ENCODE measurements at places on chromosomes 4 and X. TPM values are rescaled to one million over a fixed set of nuclear protein-coding genes. Genes with fewer than 3 reads are reported as not detected.

DNA sequence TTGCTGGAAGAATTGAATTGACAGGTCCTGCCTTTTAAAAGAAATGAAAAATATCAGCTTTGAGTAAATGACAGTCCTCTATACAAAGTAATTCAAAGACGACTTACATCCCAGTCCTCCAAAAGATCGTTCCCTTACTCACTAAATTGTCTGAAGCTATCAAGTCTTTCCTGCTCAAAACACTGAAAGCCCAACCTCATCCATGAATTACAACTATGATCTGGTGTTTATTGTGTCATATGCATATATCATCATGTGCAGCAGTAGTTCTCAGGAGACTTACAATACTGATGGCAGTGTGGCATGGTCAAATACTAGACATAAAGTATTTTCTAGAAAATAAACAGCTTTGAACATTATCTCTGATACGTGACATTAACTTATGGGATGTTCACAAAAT, 97.8 kb downstream of the PDGFC start:
- no peak for DNase-seq
- H3K36me3 ChIP-seq: no peaks in the 10 kb centered on the region
- H3K4me1 ChIP-seq: no peaks in the 10 kb centered on the region
- H3K27ac ChIP-seq: no peak overlapping the region
- H3K4me3 ChIP-seq: no peak overlapping the region
- no peaks in the 10 kb centered on the region for H3K27me3 ChIP-seq

F8A2 gene
- not detected for total RNA-seq

DNA sequence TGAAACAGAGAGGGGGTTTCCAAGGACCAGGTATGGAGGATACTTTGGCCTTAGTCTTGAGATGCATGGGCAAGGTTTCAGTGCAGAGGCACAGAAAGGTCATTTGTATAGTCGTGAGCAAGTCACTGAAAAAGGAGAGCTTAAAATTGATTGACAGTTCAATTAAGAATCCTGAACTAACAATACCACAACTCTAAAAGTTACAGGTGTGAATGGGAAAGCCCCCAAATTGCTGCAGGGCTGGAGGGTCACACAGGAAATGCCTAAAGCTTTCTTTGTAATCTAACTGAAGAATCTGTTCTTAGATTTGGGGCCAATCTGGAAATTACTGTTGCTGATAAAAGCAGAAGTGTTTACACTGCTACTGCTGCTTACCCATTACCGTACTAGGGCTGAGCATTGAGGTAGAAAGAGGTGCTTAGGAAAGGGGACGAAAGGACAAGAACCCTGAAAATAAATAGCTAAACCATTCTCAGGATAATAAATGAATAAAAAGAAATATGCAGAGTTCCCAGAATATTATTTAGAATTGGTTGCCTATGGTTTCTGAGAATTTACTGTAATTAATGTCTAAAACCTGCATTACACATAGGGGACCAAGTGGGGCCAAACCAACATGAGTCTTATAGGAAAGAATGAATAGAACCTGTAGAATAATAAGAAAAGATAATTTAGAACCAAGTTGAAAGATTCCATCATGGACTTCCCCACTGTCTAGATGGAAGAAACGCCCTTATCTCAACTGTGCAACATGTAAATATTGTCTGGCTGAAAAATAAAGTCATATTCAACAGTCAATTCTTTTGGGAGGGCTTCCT, 91.9 kb upstream of the PPP1R2C start:
- H3K4me3 ChIP-seq: no peak overlapping the region
- no peak for DNase-seq
- H3K27ac ChIP-seq: no peak overlapping the region
- H3K27me3 ChIP-seq: no peaks in the 10 kb centered on the region

GRCh38 chr4:139241086-139241783, 38.8 kb downstream of the MGARP start:
- H3K27me3 ChIP-seq: no peaks in the 10 kb centered on the region
- DNase-seq: no peak
- no peak overlapping the region for H3K4me3 ChIP-seq
- peaks cover 17% of the 10 kb centered on the region for H3K4me1 ChIP-seq

PWWP3B gene
- total RNA-seq: 1.2 TPM

WAS gene
- total RNA-seq: 2.4 TPM

DNA sequence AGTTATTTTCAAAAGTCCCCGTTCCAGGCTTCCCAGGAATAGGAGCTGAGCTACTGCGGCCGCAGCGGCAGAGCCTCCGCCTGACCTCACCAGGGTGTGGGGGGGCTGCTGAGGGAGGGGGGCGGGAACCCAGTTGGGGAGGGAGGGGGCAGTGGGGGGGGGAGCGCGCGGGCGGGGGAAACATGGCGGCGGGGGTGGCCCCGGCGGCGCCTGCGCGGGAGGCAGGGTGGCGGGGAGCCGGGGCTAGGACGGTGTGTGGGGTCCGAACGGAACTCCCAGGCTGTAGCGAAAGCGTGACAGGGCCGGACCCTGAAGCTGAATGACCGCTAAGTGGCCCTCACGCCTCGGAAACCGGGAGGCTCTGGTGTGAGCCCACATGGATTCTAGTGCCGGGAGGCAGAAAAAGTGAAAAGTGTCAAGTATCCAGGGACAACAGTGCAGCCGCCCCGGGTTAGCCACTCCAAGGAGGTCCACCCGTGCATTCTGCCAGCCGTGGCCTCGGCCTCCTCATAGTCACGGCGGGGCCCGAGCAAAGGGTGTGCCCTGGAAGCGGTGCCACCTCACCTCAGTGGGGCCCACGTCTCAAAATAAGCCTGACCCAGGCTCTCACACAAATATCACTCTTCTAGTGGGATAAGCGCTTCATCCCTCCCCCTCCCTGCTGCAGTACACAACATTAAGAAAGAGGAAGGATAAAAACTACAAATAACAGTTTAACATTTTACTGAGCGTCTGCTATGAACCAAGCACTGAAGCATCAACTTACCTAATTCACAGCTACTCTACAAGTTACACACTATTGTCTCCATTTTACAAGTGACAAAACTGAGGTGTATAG, at the start of gene KLHL13:
TSS of gene KLHL13 (minus strand) at position 98 of the 838 bp plus-strand sequence. CDS start 88,337 bp downstream, outside the sequence.
- peaks cover 8% of the 10 kb centered on the region for H3K4me1 ChIP-seq
- H3K27ac ChIP-seq: peak within 1 kb of the TSS; percentile 82
- peak within 1 kb of the TSS; percentile 59 for H3K4me3 ChIP-seq
- H3K36me3 ChIP-seq: no peaks in the 10 kb centered on the region
- no peaks in the 10 kb centered on the region for H3K27me3 ChIP-seq

DNA sequence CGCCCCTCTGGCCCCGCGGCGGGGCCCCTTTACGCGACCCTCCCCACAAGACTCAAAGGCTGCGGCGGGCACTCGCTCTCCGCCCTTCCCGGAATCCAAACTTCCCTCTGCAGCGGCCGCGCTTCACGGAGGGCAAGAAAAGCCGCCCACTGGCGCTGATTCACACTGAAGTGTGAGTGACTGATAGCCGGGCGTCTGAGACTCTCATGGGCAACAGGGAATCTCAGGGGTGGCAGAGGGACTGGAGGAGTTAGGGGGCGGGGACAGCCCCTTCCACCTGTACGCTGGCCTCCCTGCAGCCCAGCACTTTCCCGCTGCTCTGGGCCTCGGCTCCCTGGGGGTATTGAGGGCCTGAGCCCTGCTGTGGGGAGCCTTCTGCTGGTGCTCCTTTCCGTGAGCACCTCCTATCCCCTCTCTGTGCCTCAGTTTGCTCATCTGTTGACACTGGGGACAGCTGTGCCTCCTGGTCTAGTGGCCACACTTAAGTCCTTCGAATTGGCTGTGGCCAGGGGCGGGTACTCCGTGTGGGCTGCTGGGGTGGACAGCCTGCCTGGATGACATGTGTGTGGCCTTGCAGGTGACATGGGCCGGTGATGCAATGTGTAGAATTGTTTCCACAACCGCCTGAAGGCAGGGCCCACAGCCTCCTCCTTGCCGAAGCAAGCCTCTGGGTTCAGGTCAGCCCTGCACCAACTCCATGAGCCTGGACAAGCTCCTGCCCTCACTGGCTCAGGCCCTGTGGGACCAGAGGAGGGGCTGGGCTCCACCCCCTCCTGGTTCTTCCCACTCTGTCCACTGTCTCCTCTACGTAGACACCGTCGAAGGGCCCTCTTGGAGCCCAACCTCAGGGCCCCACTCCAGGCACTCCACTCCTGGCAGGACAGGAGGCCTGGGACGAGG, 951 bp downstream of the SH3BP2 start:
- H3K4me3 ChIP-seq: peak overlapping the region; percentile 58
- no peaks in the 10 kb centered on the region for H3K27me3 ChIP-seq

GRCh38 chr4:2361366-2362265, 56.8 kb downstream of the ZFYVE28 start:
- H3K27me3 ChIP-seq: no peaks in the 10 kb centered on the region
- peak overlapping the region; percentile 59 for H3K27ac ChIP-seq
- no peaks in the 10 kb centered on the region for H3K36me3 ChIP-seq
- no peak overlapping the region for H3K4me3 ChIP-seq
- no peak for DNase-seq
- H3K4me1 ChIP-seq: peaks cover 36% of the 10 kb centered on the region

JAKMIP1 gene
- total RNA-seq: not detected

DNA sequence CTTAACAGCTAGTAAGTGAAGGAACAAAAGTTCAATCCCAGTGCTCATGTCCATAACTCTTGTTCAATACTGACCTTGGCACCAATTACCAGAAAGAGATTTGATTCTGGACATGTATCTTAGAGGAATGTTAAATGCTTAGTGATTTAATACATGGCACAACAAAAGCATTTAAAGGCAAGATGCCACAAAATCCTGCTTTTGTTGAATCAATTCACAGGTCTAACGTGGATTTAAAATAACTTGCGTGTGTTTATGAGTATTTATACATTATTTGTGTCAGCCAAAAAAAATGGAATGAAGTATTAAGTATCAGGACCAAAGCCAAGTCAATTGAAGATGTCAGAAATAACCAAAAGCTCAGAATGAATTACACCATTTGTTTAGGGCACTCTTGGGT, 85.4 kb upstream of the GIMD1 start:
- no peak overlapping the region for H3K4me3 ChIP-seq
- H3K4me1 ChIP-seq: no peaks in the 10 kb centered on the region
- H3K27ac ChIP-seq: no peak overlapping the region
- DNase-seq: no peak
- no peaks in the 10 kb centered on the region for H3K27me3 ChIP-seq

GPR50 gene
- total RNA-seq: not detected

SPARCL1 gene
- total RNA-seq: 710 TPM

TFE3 gene
- total RNA-seq: 42.0 TPM

DNA sequence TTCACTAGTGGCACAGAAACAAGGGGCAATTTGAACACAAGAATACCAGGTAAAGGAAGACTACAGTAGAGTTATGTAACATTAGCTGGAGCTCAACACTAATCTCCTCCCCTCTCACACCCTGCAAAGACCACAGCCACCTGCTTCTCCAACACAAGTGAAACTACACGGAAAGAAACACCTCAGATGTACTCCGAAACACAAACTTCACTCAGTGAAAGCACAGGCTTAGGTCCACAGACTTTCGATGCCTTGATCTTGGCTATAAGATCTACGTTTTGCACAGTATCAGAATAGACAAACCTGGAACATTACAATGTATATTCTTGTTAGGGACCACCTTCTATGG, 7.6 kb downstream of the ACSL1 start:
- H3K4me3 ChIP-seq: no peak overlapping the region
- H3K4me1 ChIP-seq: peaks cover 22% of the 10 kb centered on the region
- DNase-seq: no peak
- H3K36me3 ChIP-seq: no peaks in the 10 kb centered on the region
- peak overlapping the region; percentile 39 for H3K27ac ChIP-seq

DNA sequence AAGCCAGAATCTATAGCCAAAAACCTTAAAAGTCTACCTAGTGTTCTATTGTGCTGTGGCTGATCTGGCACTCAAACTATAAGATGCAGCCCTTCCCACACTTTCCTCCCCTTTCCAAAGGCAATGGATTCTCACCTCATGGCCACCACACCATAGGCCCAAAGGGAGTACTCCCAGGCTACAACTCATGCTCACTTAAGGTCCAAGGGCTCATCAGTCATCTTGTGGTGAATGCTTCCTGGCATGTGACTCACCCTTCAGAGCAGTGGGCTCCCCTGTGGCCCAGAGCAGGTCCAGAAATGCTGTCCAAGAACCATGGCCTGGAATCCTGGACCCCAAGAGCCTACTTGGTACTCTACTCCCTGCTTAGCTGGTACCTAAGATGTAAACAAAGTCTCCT, 181.0 kb downstream of the CHRDL1 start:
- no peak overlapping the region for H3K27ac ChIP-seq
- DNase-seq: no peak
- H3K4me3 ChIP-seq: no peak overlapping the region
- H3K27me3 ChIP-seq: no peaks in the 10 kb centered on the region
- no peaks in the 10 kb centered on the region for H3K36me3 ChIP-seq
- no peaks in the 10 kb centered on the region for H3K4me1 ChIP-seq

MORF4L2 gene
- 262 TPM for total RNA-seq

- no peaks in the 10 kb centered on the region for H3K36me3 ChIP-seq
- H3K4me1 ChIP-seq: no peaks in the 10 kb centered on the region
- H3K27ac ChIP-seq: no peak overlapping the region
- no peak overlapping the region for H3K4me3 ChIP-seq
- H3K27me3 ChIP-seq: no peaks in the 10 kb centered on the region
- peak; percentile 11 for DNase-seq
These were observed 3.0 kb downstream of the BMP15 start for GRCh38 chrX:50913520-50913919.

GRCh38 chrX:51456814-51457213, 39.6 kb downstream of the NUDT11 start:
- no peaks in the 10 kb centered on the region for H3K4me1 ChIP-seq
- DNase-seq: no peak
- no peak overlapping the region for H3K4me3 ChIP-seq
- no peaks in the 10 kb centered on the region for H3K27me3 ChIP-seq
- no peaks in the 10 kb centered on the region for H3K36me3 ChIP-seq
- H3K27ac ChIP-seq: no peak overlapping the region

GRCh38 chr4:151409470-151410313, 716 bp downstream of the FHIP1A start:
- H3K4me1 ChIP-seq: peaks cover 30% of the 10 kb centered on the region
- H3K27me3 ChIP-seq: no peaks in the 10 kb centered on the region
- DNase-seq: peak; percentile 75
- H3K27ac ChIP-seq: peak overlapping the region; percentile 83
- H3K4me3 ChIP-seq: peak overlapping the region; percentile 51
